Left cardiac atrium (tissue), 4 donors: ENCODE measurements at places on chromosomes 6 and 20.

DNA sequence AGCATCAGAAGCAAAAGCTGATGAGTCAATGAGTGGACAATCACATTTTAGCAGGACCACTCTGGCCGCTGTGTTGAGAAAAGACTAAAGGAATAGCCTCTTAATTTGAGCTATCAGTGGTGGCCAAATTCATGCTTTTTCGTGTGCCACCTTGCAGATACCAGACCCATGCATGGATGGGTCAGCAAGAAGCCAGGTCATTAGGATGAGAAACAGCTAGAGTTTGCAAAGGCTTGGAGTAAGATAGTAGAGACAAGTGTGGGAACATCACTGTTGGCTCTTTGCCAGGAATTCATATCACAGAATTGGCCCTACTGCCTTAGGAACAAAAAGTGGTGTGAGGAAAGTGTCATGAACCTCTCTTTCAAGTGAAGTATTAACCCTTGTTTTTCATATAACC lies 25.5 kb downstream of the MRAP2 start:
- no peak for DNase-seq

DNA sequence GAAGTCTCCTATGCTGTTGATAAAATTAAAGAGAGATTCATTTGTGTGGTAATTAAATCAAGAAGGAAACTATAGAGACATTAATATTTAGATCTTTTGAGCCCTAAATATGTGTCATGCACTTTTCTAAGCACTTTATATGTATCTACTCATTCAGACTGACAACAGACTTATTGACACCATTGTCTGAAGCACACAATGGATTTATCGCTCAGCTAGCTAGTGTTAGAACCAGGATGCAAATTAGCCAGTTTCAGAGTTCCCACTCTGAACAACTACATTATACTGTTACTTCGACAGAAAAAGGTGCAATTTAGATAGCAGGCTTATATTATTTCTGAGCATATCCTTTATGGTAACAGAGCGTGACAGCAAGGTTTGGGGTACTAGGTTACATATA lies 27.7 kb upstream of the KIAA0408 start:
- DNase-seq = no peak

DNA sequence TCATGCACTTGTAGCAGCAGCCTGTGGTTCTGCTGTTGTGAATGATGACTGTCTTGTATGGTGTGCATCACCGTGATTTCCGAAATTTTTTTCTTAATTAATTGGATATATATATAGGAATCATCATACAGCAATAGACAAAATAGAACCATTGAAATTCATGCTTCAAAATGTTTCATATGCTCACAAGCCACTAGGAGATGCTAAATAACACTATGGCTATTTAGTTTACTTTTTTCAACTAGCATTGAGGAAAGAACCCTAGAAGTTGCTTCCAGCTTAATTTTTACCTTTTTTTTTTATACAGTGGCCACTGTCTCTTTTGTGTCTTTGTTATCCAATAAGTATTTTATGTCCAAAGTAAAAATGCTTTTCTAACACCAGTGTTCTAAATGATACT lies 485.4 kb downstream of the CDKAL1 start:
- DNase-seq = no peak

DNA sequence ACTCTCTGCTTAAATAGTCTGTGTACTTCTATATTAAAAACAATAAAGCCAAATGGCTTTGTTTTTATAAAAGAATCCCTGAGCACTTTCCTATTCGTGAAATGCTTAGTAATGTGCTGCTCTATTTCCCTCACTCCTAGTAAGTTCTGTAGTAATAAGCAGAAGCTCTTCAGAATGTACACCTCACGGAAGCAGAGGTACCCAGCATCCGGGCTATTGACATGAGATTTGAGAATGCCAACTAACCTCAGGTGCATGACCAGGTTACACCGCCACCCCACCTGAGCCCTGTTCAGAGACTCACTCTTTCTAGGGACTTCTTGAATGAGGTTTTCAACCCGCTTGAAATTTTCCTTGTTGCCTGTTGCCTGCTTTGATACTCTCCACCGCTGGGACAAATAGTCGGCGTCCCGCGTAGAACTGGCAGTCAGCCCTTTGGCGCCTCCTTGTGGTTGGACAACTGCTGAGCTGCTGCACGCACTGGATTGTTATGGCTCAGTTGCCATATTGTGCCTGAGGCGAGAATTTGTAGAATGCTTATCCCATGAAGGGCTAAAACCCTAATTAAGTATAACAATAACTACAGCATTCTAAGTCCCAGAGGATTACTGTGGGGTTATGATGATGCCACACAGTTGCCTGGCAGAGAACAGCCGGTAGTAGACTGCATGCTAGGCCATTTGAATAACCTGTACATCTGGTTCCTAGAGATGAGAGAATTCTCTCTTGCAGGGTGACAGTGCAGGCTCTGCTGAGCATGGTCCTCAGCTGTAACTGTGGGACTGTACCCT lies 95.4 kb downstream of the KHDC1L start:
- peak; percentile 86 for DNase-seq

DNA sequence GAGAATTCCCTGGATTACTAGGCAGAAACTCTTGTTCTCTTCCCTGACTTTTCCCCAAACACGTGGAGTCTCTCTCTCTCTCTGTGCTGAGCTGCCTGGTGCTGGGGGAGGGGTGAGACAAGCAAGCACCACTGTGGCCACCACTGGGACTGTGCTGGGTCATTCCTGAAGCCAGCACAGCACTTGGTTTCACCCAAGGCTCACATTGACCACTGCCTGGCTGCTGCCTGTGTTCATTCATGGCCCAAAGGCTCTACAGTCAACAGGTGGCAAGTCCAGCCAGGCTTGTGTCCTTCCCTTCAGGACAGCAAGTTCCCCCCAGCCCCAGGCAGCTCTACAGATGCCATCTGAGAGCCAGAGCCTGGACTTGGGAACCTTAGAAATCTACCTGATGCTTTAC lies 92.2 kb downstream of the CTNNBL1 start:
- DNase-seq = no peak

DNA sequence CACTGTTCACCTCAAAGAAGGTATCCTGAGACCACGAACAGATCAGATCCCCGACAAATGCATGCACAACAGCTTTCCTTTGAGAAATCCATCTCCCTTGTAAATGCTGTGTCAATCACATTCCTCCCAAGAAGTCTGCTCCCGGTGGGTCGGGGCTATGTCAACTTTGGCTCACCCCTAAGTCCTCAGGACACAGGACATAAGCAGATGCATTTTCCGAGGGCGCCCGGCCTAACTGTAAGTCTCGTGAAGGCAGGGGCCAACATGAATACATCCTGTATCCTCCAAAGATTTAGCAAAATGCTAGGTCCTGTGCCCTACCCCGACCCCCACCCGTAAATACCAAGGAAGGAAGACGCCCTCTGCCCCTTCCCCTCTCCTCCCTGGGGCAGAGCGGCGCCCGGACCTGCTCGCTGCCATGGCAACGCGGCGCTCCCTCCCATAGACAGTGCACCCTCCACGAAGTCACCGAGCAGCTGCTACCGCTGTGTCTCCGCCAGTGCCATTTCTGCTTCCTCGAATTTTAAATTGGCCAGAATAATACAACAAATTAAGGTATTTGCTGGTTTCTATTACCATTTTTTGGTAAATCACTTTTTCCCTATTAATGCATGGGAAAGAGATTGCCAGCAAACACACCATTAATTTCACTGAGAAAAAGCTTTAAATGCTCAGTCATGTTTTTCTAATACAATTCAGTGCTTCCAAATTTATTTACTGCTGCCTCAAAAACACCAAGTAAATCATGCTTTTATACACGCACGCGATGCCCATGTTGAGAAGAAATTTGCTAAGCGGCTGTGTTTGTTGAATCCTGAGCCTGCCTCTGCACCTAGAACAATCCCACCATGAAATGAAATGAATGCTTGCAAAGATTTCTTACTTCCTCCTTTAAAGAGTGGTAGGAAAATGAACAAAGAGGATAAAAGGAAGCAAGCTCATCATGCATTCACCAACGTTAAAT lies 100.6 kb downstream of the PCSK2 start:
- no peak for DNase-seq

- no peak for DNase-seq
Observed at GRCh38 chr6:138115201-138115600, 8.0 kb upstream of the PERP start.

DNA sequence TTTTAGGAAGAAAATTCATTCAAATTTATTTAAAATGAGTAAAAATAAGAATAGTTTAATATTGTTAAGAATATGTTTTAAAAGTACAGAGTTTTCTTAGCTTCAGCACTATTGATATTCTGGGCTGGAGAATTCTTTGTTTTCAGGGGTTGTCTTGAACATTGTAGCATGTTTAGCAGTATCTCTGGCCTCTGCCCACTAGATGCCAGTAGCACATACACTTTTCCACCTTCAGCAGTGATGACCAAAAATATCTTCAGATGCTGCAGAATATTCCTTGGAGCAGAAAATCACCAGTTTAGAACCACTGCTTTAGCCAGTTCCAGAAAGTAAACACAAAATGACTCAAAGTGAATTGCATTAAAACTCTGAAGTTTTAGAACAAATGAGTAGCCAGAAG lies 19.4 kb upstream of the SDHAF4 start:
- DNase-seq = no peak

DNA sequence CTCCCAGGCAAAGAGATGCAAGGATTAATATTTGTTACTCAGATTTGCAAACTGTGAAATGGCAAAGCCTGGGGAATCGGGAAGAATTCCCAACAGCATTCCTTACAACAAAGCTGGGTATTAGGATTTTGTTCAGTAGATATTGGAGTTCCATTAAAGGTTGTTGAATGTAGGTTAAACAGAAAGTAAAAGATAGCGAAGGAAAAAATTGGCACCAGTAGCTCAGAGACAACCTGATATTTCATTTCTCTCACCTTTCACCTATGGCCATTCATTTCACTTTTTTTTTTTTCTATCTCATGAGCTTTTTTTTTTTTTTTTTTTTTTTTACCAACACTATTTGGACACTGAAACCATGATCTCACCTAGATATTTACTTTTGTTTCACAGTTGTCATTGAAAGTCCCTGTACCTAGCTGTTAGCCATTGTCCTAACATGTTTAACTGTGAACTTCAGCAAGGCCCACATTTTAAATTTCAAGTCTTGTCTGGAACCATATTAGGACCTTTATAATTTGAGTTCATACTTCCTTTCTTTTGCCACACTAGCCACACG lies 552.5 kb downstream of the HAO1 start:
- no peak for DNase-seq

GRCh38 chr6:3359101-3359752 lies 97.6 kb downstream of the SLC22A23 start:
- no peak for DNase-seq

DNA sequence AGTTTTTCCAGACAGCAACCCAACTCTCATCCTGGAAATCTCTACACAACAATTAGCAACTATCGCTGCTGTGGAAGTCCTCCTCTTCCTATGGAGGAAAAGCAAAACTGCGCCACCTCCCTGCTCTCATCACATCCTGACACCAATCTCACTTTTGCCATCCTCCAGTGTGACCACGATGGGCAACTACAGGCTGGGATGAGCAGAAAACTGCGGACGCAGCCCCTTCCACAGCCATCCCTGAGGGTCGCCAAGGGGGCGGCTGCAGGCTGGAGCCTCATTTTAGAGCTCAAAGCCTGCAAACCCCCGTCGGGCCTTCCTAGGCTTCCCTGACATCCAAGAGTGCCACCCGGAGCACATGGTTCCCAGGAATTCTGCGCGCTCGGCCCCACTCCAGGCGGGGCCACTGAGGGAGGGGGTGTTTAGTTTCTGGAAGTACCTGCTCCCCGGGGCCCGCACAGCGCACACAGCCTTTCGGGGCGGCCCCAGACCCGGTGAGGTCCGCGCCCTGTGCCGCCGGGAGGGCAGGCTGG lies 1.2 kb downstream of the TCFL5 start:
- DNase-seq = peak; percentile 29

GRCh38 chr6:116191881-116192280 lies 62.0 kb downstream of the TSPYL4 start:
- DNase-seq = no peak

DNA sequence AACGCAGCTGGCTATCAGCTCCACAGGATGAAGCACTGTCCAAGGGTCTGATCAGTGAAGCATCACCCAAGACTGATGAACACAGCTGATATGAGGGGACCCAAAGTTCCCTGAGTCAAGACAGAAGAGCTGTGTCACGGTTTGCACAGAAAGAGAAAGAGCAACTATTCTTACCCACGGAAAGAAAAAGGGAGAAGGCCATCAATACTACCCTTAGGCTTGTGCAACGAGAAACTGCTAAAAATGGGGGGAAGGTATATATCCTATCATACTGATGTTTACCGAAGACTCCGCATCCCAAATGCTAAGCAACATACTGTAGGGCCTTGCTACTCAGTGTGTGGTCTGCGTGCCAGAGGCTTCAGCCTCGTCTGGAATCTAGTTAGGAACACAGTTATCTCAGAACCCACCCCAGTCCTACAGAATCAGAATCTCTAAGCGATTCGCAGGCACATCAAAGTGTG lies 665 bp downstream of the FASTKD5 start:
- no peak for DNase-seq

DNA sequence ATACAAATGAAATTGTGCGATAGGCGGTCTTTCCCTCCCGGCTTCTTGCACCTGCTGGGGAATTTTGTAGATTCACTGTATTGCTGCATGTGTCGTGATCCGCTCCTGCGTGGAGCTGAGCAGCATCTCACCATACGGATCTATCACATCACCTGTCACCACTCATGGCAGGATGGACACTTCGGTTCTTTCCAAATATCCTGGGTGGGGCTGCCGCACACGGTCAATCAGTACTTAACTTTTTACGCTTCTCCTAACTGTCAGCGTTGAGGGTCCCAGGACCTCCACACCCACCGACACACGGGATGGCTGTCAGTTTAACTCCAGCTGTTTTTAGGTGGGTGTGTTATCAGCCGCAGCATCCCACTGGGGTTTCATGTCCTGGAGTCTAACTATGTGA lies 19.2 kb downstream of the TAF4 start:
- DNase-seq = no peak

GRCh38 chr6:154134471-154135147 lies 95.6 kb downstream of the OPRM1 start:
- DNase-seq = no peak

DNA sequence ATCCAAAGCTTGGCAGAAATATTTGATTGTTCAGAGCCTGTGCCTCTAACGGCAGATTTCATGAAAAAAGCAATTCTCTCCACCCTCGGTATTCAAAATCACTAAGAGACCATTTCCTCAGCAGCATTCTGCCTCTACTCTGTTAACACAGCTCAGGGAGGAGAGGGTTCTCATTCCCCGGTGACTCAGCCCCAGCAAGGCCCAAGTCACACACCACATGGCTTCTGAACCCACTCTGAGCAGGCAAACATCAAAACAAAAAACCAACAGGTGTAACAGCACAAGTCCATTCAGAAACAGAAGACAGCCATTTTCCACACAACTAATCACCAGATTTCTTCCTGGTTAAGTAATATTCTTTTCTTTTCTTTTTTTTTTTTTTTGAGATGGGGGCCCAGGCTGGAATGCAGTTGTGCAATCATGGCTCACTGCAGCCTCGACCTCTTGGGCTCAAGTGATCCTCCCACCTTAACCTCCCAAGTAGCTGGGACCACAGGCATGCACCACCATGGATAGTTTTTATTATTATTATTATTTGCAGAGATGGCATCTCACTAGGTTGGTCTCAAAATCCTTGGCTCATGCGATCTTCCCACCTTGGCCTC lies 55.4 kb downstream of the GFOD1 start:
- DNase-seq = no peak

- no peak for DNase-seq
Observed at GRCh38 chr6:114404339-114404955, 61.6 kb upstream of the HS3ST5 start.

GRCh38 chr20:44714102-44714700 lies 968 bp upstream of the CCN5 start:
- peak; percentile 61 for DNase-seq
